ENCODE measurements at places on chromosomes 6 and 20.

DNA sequence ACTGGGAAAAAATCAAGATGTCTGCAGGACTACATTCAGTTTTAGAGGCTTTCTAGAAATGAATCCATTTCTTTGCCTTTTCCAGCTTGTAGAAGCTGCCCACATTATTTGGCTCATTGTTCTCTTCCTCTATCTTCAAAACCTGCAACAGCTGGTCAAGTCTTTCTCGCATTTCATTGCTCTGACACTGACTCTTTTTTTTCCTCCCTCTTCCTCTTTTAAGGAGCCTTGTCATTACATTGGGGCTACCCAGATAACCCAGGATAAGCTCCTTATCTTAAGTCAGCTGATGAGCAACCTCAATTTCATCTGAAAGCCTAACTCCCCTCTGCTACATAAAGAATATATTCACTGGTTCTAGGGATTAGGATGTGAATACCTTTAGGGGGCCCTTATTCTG, 53.2 kb upstream of the CEP162 start:
- no peak for DNase-seq

- no peak for DNase-seq
Observed at GRCh38 chr20:54061101-54061881, 9.1 kb downstream of the BCAS1 start.

GRCh38 chr20:53917145-53918019, 153.0 kb downstream of the BCAS1 start:
- peak; percentile 23 for DNase-seq

- DNase-seq, result no peak
Observed at GRCh38 chr6:2633736-2634135, 117.0 kb downstream of the MYLK4 start.

DNA sequence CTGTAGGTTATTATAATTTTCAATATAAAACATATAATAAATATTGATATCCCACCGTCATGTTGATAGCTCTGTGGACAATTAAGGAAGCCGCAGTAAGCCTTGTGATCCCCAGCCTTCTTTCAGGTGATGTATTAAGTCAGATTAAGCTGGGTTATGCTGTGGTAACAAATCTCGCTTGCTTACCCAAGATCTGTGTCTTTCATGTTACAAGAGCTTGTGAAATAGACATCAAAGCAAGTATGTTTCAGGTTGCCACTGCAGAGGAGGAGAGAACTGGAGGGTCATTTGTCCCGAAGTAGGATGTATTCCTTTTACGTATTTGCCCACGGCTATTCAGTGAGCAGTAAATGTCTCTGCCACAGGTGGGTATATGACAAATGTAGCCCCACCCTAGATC, 17.8 kb upstream of the BCKDHB start:
- no peak for DNase-seq

DNA sequence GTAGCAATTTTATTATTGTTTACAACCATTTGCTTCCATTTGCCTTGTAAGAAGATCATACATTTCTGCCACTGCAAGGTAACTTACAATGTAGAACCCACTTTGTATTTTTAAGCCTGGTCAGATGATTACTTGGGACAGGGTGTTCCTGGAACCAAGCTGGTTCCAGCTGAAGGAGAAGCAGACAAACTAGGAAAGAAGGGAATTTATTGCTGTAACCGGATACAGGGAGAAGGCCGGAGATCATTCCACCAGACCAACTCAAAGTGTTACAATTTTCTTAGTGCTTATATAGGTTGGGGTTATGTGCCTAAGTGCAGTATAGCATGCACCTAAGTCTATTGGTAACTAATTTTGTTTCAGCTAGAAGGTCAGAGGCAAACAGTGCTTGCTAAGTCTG, 104.4 kb downstream of the MANEA start:
- no peak for DNase-seq

GRCh38 chr6:43090559-43090956, 14.4 kb downstream of the PTK7 start:
- peak; percentile 96 for DNase-seq

DNA sequence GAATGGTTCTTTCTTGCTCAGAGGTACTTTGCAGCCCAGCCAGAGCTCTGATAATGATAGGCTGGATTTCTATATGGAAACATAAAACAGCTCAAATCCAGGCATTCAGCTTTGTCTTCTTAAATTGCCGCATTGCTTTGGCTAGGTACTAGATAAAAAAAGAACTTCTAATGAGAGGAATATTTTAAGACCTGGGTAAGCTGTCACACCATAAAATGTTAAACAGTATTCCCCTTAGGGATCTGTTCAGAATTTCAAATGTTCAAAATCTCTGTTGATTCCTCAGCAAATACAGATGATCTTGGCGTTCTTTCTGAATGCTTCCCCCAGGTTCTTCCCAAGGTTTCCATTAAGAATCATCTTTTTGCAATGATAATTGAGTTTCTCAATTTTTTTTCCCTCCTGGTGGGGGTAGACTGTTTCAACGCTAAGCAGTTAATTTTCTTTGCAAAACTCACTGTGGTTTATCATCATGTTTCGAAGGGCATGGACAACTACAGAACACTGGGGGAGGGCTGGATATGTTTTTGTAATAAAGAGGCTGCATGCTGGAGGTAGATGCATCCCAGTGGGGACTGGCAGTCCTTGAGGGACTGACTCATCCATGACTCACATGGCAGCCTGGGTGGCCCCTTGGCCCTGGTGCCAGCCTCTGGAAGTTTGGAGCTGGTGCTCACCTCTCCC, 31.0 kb downstream of the TIAM2 start:
- no peak for DNase-seq

DNA sequence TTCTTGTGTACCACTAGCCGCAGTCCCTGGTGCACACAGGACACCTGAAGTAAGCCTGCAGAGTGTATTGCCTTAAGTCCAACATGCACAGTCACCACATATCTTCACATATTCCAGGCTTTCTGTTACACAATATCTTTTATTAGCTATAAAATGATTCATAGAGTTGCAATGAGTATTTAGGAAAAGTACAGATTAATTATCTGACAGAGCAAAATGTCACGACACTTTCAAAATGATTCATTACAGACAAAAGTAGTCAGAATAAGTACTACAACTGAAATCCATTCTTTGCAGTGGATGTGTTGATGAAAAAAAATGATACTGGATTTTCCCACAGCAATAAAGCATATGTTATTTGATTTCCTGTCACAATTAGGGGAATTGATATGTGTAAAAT, 199.5 kb upstream of the ASCC3 start:
- peak; percentile 42 for DNase-seq

- no peak for DNase-seq
Observed at GRCh38 chr6:159249128-159249527, 79.9 kb downstream of the FNDC1 start.

GRCh38 chr6:37850260-37850659, 30.7 kb downstream of the ZFAND3 start:
- no peak for DNase-seq

- DNase-seq, result no peak
Observed at GRCh38 chr6:137723273-137724017, 143.6 kb upstream of the TNFAIP3 start.

- no peak for DNase-seq
Observed at GRCh38 chr6:24644377-24644776, 1.6 kb downstream of the KIAA0319 start.

DNA sequence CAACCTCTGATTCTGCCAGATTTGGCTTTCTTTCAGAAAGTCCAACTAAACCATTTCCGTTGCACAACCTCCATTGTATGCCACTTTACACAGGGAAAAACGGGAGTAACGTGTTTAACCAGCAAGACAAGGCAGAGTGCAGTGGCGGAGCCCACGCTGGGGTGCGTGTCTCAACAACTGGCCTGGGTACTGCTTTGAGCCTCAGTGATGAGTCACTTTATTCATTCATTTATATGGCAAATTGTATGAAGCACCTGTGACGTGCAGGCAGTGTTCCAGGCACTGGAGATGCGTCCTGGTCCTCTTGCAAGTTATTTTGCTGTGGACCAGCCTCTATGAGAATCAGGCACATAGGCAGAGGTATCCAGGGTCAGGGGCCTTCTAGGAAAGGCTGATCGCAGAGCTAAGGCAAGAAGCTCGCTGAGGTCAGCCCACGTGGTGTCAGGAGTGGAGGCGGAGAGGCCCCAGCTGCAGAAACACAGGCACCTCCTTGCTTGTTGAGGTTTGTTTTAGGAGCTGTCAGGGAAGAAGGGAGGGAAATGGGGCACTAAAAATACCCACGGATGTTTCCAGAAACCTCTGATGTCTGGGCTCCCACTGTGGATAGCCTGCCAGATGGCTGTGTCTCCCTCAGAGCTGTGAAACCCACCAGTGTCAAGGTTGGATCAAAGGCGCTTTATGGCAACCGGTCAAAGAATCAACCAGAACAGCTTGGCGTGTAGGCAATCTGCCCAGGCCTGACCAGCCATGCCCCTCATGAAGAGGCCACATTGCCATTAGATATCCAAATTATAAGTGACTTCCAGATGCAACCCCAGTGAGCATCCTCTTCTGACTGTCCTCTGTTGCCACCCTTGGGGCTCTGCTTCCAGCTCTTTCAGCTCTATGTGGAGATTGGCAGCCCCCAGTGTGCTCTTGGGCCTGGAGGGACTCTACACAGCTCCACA, 157.2 kb downstream of the CD83 start:
- DNase-seq, result peak; percentile 61

DNA sequence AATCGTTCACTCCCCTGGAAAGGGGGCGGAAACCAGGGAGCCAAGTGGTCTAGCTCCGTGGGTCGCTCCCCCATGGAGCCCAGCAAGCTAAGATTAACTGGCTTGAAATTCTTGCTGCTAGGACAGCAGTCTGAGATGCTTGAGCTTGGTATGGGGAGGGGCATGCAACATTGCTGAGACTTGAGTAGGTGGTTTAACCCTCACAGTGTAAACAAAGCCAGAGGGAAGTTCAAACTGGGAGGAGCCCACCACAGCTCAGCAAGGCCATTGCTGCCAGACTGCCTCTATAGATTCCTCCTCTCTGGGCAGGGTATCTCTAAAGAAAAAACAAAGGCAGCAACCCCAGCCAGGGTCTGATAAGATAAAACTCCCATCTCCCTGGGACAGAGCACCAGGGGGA, 43.2 kb downstream of the COL21A1 start:
- no peak for DNase-seq

Measured in LNCaP clone FGC (cell line).